Stimulated activated CD8-positive, alpha-beta memory T cell treated with anti-CD3 and anti-CD28 coated beads, Interleukin-12 subunit alpha, Interleukin-12 subunit beta, amount 100 ng/mL, for 4 hours (primary cell): ENCODE measurements at places on chromosomes 5 and 9.

DNA sequence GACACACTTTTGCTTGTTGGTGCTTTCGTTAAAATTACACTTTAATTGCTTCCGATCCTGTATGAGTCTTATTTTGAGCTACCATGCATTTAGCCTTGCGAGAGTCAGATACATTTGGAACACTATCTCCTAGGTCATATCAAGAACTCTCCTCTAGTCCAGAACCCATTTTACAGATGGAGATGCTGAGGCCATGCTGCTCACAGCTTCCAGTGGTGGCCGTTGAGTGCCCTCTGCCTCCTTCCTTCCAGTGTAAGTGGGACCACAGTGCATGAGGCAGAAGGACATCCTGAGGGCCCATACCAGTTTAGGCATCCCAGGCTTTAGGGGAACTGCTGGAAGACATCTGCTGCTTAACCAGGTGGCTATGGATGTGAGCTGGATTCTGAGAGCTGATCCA, 6.9 kb downstream of the CCNI2 start:
- DNase-seq = no peak

DNA sequence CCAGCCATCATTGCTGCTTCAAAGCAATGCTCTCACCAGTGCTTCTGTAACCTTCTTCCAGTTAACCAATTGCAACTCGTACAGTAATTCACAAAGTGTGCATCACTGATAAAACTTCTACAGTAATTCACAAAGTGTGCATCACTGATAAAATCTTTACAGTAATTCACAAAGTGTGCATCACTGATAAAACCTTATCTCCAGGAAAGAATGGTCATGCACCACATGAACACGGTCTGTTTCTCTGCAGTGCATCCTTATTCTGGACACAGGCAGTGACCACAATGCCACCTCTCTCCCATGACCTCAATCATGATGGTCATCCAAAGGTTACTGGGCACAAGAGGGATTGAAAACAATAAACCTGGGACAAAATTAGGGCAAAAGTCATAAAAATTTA, 153.6 kb downstream of the TSSK1B start:
- DNase-seq = no peak

DNA sequence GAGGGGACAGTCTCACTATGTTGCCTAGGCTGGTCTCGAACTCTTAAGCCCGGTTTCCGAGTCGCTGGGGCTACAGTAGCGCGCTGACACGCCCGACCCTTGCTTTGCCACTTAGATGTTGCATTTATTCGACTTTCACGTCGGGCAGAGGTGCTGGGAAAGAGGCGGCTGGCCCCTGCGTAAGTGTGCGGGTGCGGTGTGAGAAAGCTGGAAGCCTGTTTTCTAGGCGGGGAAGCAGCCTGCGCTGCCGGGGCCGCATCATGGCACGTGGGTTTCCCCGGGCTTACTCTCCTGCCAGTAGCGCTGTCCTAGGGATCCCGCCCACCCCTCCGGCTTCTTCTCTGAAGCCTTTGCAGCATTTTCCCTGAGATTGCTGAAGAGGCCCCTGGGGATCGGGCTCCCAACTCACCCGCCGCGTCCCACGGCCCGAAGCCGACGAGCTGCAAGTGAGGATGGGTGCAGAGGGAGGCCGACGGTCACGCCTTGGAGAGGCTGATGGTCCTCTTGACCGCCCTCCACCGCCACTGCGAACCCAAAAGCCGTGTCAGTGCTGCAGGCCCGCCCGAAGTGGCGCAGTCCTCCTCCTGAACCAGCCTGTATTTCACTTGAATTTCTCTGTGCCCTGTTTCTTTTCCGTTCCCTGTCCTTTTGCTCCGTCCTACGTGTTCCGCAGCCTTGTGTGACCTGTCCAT, 5.8 kb upstream of the TRIM41 start:
- DNase-seq = peak; percentile 44

DNA sequence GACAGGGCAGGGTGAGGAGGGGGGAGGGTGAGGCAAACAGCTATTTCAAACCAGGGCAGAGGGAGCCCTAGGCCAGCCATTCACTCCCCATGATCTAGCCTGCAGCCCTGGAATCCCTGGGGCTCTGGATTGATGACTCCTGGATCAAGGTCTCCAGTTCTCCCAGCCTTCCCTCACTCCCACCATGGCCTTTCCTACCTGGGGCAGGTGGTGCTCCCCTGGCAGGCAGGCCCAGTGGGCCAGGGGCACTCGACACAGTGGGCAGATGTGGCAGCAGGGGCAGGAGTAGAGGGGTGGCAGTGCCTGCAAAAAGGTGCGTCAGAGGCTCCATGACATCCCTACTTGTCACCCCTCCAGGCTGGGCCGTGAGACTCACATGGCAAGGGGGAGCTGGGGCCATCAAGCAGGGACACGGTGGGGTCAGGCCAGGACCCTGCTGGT, 6.0 kb downstream of the KIF12 start:
- no peak for DNase-seq

DNA sequence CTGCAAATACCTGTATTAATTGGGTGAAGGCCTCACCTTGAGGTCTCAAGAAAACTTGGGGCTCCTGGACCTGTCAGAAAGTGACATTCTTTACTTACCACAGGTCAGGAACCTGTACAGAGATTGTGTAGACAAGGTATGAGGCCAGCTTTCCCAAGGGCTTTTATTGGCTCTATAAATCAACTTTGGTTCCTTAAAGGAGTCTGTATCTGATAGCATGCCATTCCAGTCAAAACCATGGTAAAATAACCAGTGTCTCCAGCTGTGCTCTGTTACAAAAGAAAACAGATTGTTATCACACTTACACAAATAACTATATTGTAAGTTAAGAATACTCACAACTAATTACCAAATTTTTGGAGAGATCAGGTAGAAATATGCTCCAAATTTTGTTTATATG, 64.5 kb downstream of the COL15A1 start:
- no peak for DNase-seq

DNA sequence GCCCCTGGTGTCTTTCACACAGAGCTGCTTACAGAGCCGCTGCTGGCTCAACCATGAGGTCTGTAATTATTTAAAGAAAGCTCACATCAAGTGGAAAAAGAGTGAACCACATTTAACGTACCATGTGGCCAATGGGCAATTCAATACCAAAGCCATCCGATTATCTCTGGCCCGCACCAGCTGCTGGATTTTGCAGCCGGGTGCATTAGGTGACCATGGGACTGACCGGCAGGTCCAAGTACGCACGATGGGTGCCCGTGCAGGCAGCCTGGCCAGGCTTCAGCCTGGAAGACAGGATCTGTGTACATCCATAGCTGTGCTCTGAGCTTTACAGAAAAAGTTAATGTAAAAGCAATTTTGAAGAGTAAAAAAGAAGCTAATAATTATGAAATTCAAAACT, 20.5 kb downstream of the PPARGC1B start:
- no peak for DNase-seq

- peak; percentile 47 for DNase-seq
Observed at GRCh38 chr5:132063090-132063911, 2.8 kb downstream of the IL3 start.

GRCh38 chr9:135281791-135282737, 194.6 kb downstream of the OLFM1 start:
- no peak for DNase-seq

DNA sequence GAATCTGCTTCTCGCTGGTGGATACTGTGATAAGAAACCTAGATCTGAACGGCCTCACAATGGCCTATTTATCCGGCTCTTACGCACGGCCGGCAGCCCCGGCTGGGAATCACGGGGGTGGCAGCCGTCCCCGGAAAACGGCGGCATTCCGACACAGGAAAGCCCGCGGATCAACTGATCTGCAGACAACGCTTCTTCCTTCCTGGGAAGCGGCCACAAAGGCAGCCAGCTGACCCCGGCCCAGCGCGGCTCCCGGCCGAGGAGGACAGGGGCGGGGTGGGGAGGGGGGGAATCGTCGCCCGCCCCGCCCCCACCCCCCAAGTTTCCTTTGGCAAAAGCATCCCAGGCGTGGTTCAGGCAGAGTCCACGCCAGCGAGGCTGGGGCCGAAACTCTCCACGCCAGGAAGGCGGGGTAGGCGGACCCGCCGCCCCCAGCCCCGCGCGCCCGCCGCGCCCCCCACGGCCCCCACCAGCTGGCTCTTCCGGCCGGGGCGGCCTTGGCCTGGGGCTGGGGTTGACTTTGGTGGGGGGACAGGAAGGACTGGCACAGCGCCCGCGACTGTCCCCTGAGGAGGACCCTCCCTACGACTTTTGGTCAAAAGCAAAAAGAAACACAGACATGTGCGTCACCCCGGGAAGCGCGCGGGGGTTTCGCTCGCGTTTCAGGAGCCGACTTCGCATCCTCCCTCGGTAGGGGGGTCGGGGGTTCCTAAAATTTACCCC, 247.7 kb upstream of the ANKRD55 start:
- DNase-seq = no peak

- DNase-seq = no peak
Observed at GRCh38 chr5:33888587-33888986, 3.2 kb downstream of the ADAMTS12 start.

- DNase-seq = no peak
Observed at GRCh38 chr5:1168796-1169195, 32.6 kb upstream of the SLC6A19 start.

GRCh38 chr5:103035701-103036100, 84.2 kb downstream of the GIN1 start:
- DNase-seq = no peak

DNA sequence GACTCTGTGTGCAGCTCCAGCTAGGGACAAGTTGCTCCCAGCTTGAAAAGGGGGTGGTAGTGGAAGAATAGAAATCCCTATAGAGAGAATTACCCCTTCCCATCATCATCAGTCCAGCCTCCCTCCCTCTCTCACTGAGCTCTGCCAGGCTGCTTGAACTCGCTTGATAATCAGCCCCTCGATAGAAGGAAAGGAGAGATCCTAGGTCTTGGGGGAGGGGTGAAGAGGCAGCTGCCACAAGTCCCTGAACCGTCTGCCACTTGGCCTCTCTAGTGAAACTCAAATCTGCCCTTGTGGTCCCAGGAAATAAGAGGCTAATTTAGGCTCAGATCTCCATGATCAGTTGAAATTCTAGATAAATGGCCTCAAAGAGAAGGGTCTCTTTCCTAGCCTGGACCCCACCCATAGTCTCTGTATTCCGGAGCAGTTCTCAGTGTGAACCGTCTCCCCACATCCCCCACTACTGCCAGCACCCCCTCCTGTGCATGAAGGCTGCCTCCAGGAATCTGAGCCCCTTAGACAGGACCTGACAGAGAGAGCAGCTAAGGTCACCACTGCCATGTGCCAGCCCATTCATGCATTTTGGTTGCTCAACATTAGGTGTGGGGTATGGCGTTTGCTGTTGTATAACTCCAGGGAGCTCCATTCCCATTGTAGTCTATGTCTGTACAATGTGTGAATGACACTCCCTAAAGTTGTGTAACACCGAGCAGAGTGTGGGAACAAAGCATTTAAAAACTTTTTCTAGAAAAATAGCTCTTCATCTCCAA, 5.5 kb downstream of the DNAJB5 start:
- DNase-seq = no peak

DNA sequence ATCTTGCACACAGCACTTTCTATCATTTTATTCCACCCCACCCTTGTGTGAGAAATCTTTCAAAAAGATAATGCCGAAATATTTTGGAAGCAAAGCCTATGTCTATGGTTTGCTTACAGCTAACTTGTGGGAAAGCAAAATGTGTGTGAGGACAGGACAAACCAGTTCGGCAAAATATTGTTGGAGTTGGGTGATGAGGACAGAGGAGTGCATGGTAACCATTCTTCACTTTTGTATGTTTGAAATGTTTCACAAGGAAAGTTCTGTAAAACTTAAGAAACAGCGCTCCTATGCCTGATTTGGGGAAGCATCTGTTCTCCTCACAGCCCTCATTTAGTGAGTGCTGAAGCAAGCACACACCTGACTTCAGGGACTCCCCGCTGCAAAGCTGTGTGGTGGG, 62.0 kb upstream of the RNF130 start:
- DNase-seq = no peak

DNA sequence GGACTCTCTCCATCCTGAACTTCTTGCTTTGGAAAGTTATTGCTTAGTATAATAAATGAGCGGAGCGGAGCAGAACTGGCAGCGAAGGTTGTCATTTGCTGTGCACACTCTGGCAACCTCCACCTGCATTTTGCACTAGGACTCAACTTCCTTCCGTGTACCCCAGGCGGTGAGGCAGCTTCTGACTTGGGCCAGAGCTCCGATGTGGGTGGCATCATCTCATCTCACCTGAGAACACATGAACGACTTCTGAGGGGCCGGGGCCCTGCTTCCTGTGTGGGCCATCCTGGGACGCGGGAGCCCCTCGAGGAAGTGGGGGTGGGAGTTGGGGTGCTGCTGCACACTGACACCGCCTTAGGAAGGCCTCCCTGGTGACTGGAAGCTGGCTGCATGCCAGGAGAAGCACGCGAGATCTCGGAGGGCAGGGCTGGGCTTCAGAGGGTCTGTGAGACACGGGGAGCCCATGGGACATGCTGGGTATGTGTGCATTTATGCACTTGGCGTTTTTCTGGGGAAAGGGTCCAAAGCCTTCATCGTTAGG, 56.5 kb upstream of the COL5A1 start:
- DNase-seq = no peak

GRCh38 chr5:155015239-155015638, 1.7 kb downstream of the KIF4B start:
- no peak for DNase-seq

DNA sequence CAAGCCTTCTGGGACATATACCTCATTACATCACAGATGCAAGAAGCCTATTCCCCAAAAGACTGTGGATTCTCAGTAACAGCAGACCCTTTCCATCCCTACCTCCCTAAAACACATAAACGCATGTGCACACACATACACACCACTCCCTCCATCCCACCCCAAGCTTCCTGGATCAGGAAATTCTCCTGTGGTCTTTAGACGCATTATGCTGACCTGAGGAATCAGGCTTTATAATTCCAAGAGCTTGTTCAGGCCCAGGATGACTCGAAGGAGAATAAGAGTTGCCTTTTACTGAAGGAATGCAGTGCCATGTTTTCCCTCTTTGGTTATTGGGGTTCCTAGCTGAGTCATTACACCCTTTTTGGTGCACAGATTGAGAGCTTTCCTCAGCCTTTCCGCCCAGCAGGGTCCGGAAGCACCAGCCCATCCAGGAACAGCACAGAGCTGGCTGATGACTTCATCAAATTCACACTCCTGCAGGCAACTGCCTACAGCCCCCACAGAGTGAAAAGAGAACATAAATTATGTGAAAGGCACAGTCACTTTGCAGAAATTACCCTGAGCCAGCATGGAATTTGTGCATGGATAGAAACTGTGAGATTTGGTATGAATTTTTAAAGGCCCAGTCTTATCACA, 385.0 kb upstream of the TRPC7 start:
- no peak for DNase-seq

DNA sequence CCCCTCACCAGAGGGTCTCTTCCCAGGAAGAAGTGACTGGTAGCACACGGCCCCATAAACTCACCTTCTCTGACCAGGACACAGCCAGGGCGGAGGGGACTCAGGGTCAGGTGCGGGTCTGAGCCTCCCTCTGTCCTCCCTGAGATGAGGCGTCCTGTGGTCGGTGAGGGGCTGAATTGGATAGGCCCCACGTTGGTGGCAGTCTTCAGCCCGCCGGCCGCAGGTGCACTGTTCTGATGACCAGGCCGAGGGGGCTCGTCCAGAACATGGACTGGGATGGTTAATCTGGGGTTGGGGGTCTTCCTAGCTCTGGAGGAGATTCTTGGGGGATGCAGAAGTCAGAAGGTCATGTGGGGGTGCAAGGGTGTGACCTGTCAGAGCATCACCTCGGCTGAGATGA, 102.2 kb upstream of the PPP1R26 start:
- DNase-seq = no peak

- no peak for DNase-seq
Observed at GRCh38 chr9:100579665-100580064, 1.8 kb downstream of the CAVIN4 start.
